Brain pericyte (primary cell): ENCODE measurements at places on chromosomes 5 and 9.

- no peak for DNase-seq
These were observed 7.1 kb downstream of the CDKN2B start for GRCh38 chr9:22002038-22002437.

- no peak for DNase-seq
These were observed 152.5 kb downstream of the APBA1 start for GRCh38 chr9:69519470-69520240.

GRCh38 chr5:11105696-11106095 is 344.7 kb upstream of the DAP start:
- DNase-seq, result no peak

DNA sequence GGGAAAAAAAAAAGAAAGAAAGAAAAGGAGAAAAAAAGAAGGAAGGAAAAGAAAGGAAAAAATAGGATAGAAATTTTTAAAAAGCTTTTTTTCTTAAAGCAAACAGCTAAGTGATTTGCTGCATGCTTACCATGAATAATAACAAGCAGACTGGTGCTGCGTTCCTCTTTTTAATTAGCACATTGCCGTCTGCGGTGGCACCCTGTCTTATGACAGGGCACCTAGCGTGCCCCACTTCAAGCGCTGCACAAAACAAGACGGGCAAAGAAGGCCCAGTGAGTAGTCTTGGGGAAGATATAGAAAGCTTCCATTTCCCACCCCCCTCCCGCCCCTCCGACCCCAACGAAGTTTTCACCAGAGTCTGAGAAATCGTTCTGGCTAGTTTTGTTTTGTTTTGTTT is 513.9 kb downstream of the ZNF608 start:
- DNase-seq, result no peak

GRCh38 chr5:166639151-166639550 is 1652.3 kb upstream of the WWC1 start:
- DNase-seq, result no peak

DNA sequence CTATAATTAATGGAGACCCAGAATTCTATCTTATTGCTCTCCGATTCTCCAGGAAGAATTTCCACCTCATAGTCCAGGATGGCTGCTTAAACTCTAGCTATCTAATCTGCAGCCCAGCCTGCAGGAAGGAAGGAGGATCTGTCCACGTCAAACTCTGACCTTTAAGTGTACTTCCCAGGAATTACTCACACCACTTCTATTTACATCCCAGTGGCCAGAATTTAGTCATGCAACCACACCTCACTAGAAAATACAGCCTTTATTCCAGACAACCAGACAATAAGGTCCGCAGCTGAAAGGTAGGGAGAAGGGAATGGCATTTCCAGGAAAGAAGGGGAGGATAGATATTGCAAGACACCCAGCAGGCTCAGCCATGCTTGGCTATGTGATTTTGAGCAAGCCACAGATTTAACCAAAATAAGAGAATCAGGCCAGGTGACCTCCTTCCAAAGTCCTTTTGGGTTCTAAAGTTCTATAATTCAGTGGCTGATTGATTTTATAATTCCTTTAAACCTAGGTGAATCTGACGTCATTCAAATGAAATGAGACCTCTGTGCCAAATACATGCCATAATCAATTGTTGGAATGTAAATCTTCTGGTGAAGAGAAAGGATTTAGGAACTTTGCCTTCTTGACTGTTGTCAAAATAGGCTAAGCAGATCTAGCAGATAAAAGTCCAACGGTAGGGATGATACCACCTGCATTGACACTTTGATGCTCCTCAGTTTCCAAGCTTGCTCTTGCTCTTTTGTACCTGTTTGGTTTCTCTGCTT is 3.7 kb upstream of the DENND1A start:
- DNase-seq, result no peak

DNA sequence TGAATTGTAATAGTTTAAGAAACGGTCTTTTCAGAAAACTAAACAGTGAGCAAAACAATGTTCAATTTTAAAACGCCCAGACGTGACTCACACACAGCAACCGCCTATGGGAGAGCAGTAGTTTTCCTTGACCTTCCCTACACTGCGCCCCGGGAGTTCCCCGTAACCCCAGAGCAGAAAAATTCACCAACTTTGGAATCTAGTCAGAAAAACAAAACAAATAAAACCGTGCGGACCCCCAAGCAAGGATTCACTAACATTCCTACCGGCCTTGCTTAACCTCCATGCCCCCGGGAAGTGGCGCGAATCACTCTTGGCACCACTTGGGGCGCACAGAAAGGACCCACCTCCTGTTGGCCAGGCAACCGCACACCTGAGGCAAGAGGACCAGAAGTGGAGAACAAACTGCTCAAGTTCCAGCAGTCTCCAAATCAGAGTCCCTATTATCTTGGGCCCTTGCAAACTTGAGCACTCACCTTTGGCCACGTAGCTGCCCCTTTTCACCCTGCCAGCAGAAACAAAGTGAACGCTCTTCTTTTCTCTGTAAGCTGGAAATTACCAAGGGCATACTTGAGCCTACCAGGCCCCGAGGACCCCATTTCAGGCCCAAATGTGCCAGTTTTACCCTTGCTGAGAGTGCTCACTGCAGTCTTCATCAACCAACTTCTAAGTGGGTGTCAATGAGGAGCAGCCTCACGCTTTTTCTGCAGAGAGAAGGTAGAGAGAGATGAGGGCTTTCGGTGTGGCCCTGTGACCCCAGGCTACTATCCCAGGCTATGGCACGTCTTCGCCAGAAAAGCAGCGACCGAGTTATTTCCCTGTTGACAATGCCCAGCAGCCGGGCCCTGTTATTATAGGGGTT is 189.7 kb downstream of the MEF2C start:
- DNase-seq, result no peak

- peak; percentile 7 for DNase-seq
These were observed 659.8 kb upstream of the KLF4 start for GRCh38 chr9:108149326-108149725.

- DNase-seq, result no peak
These were observed 723 bp downstream of the PPP1R26 start for GRCh38 chr9:135480071-135480939.

DNA sequence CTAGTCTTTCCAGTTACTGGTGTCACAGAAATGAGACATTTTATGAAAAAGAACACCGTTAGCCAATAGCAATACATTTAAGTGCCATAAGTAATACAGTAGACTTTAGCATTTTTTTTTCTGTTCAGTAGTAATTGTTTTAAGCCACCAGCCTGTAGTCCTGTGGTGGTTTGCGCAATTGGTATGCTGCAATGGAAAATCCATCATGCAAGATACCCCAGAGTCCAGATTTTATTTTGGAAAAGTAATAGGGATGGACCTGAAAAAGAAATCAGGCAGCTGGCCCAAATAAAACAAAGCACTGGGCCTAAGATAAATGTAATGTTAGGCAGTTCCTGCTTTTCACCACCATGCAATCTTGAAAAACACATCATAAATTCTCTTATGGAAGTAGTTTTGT is 94.6 kb upstream of the RASGRF2 start:
- no peak for DNase-seq

- DNase-seq, result peak; percentile 39
These were observed 75.9 kb upstream of the PRR16 start for GRCh38 chr5:120388016-120388781.

GRCh38 chr9:112784020-112784785 is 33.6 kb downstream of the SNX30 start:
- DNase-seq, result no peak

DNA sequence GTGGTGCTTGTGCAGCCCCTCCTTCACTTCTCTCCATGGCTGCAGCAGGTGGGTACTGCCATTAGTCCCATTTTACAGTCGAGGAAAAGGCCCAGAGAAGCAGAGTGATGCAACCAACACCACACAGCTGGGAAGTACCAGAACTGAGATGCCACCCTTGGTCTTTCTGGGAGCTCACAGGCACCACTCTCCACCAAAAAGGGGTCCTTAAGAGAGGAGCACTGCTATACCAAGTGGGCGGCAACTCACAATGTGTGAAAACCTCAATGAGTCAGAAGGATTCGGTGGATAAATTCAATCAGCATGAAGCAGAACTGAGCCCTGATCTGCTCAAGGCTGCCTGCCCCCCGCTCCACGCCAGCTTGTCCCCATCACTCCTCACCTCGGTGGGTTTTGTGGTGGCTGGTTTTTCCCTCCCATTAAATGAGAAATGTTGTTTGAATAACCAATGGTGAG is 213.7 kb downstream of the FSTL4 start:
- no peak for DNase-seq

DNA sequence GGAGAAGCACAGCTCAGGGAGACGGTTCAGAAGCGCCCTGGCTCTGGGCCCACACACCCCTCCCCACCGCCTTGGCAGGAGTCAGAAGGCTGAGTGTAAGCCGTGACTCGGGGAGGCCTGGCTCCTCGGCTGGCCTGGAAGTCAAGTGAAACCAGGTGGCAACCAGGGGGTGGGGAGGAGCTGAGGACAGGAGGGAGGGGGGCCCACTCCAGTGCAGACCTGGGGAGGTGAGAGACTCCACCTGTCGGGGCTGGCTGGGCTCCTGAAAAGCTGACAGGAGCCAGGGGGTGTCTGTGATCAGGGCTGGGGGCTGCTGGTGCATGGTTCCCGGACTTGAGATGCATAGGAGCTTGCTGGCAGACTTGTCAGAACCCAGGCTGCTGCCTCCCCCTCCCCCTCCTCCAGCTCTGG is 150.2 kb upstream of the PHYKPL start:
- DNase-seq, result no peak

DNA sequence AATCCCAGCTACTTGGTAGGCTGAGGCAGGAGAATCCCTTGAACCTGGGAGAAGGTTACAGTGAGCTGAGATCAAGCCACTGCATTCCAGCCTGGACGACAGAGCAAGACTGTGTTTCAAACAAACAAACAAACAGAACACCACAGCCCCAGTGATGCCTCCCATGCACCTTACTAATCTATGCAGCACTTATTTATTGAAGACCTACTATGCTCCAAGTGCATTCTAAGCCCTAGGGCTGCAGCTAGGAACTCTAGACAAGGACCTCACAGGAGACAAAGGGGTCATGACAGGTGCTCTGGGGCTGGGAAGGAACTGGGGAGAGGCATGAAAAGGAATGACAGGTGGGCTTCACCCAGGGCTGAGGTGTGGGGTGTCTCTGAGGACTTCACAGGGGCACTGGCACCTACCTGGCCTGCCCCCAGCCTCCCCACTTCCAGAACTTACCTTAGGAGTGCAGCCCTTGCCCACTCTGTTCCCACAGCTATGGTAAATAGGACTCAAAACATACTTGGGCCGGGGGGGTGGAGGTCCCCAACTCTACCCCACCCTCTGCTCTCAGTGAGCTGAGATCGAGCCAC is 69.4 kb downstream of the C9orf50 start:
- no peak for DNase-seq

- no peak for DNase-seq
These were observed 343.2 kb downstream of the ZNF608 start for GRCh38 chr5:124403281-124403680.

DNA sequence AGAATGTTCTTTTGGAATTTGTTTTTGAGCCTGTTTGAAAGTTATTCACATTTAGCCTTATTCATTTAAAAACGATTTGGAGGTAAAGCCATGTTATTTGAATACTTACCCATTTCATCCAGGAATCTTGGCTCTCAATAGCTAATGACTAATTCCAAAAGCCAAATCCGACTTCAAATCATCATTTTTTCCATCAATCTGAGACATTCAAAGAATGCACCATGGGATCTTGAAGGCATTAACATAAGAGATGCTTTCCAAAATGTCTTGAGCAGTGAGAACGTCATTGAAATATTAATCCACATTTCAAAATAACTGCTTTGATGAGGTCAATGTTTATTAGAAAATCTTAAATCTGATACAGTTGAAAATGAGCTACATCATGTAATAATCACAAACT is 617.0 kb upstream of the RORB start:
- no peak for DNase-seq

DNA sequence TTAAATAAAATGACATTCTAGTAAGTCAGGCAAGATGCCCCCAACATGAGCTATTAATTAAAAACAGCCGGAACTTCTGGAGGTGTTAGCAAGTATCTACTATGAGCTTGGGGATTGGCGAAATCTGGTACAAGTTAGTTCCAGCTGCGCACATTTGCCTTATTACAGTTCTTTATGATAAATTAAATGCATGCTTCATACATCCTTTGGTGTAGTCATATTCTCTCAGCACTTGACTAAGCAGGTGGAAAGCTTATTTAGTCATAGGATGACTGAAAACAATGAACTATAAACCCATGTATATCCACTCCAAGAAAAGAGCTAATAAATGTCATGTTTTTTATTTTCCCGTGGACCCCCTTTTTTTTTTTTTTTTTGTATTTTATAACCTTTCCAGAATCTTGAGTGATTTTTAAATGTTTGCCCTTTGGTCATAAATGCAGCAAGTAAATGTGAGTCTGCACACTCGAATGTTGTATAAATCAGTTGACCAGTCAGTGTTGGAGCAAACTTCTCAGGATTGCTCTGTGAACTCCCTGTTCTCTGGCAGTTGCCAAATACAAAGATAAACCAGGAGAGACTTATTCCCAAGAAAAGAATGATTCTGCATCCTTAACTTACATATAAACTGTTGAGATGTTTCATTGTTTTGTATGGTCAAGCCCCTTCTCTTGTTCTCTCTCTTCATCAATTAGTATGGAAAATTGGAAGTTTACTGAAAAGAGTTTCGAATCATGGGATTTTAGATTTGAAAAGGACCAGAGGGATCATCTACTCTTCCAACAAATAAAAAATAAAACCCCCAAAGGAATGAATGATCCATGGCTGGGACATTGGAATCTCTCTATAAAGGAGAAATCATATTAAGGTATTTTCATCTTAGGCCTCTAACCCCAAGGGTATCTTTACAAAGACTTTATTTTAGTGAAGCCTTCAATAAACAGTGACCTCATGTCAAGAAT is 38.3 kb downstream of the PIK3R1 start:
- no peak for DNase-seq

DNA sequence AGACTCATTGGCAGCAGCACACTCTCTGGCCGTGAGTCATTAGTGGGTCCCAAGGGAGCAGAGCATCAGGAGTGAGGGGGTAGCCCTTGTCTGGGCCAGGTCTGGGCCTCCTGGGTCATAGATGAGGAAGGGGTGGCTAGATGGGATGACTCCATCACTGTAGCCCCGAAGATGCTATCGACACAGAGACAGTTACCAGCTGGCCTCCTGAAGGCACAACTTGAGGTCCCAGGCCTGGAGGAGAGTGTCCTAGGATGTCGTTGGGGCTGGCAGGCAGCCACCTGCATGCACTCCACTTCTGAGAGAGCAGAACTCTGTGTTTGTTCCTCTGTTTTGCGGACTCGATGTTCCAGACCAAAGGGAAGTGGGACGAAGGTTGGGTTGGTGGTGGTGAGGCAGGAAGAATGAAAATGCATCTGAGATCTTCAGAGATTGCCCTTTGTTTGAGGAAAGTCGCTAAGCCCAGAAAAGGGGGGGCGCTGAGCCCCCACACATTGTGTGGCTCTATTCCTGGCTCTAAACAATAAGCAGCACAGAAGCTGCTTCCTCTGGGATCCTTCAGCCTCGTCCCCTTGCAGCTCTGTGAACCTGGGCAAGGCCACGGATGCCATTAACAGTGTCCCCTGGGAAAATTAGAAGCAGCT is 4.7 kb downstream of the BTNL9 start:
- no peak for DNase-seq

GRCh38 chr5:157828105-157828943 is 30.6 kb downstream of the CLINT1 start:
- DNase-seq, result no peak

GRCh38 chr9:34252670-34253459 is 74.0 kb downstream of the UBAP1 start:
- no peak for DNase-seq

- no peak for DNase-seq
These were observed 9.9 kb upstream of the HSPA4 start for GRCh38 chr5:133041910-133042309.
